ENCODE measurements at places on chromosomes 16 and 17.

- no peak for DNase-seq
These were observed 6.5 kb upstream of the CCL1 start for GRCh38 chr17:34369571-34369970.

GRCh38 chr17:6651354-6651918 lies at the start of the genes C17orf100 and MED31:
Gene C17orf100 (plus strand): TSS chr17:6651762. CDS start chr17:6651914, 152 bp downstream.
Gene MED31 (minus strand): TSS chr17:6651605. CDS start chr17:6651528, 77 bp downstream.
- no peak for DNase-seq

DNA sequence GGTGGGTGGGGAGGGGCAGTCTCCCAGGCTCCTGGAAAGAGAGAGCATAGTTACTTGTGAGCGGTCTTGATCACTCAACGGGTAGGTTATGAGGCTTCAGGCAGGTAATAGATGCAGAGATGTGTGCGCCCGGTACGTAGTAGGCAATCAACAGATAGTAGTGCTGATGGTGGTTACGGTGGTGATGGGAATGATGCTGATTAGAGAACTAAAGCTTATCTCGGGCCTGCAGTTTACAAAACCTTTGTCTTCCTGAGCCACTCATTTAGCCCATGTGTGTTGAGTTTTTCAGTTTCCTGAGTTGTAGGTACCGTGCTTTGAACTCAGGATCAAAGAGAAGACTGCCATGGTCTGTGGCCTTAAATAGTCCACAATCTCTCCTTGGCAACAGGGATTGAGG lies 401.0 kb downstream of the SNX29 start:
- DNase-seq, result no peak

DNA sequence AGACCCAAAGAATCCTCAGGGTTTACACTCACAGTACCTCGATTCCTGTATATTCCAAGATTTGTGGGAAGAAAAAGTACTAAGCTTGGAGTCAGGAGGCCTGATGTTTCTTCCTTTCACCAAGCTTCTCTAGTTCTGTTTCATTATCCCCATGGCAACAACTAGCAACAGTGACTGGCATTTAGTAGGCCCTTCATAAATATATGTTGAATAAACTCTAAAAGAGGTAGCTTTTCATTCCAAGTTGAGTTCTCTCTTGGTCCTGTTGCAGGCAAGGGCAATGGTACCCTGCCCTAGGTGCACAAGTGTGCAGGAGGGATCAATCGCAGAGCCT lies 527 bp upstream of the UBE2Z start:
- DNase-seq, result no peak

GRCh38 chr16:20610211-20610891 lies 34.2 kb upstream of the ACSM2B start:
- no peak for DNase-seq

DNA sequence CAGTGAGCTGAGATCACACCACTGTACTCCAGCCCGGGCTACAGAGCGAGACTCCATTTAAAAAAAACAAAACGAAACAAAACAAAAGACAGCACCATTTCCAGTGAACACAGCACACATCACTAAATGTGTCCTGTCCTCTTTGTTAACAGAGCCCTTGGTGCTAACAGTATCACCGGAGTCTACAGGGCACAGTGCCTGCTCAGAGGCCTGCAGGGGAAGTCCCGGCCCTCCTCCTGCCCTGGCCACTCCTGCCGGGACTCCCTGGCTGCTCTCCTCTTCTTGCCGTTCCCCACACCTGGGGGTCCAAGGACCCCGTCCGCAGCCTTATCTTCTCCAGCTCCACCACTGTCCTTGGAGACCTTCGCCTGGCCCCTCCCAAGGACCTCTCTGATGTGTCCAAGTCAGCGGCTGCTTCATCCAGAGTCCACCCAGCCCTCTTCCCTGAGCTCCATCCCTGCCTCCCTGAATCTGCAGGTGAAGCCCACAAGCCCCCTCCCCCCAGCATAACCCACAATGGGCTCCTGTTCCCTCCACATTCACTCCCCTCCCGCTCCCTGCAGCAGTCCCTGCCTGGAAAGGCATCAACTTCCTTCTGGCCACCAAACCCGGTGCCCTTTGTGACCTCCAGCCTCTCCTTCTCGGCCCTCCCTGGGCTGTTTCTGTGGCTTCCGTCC lies 8.5 kb downstream of the TRPV1 start:
- DNase-seq, result no peak

DNA sequence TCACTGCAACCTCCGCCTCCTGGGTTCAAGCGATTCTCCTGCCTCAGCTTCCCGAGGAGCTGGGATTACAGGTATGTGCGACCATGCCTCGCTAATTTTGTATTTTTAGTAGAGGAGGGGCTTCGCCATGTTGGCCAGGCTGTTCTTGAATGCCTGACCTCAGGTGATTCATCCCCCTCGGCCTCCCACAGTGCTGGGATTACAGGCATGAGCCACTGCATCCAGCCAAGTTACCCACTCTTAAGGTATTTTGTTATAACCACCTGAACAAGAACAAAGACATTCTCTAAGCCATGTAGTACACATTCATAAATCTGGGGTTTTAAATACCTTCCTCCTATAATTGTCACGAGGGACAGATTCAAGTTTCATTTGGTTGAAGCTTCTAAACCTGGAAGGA lies 12.3 kb upstream of the TMEM170A start:
- no peak for DNase-seq

GRCh38 chr16:31505483-31505882 lies 2.7 kb downstream of the RUSF1 start:
- DNase-seq, result no peak

DNA sequence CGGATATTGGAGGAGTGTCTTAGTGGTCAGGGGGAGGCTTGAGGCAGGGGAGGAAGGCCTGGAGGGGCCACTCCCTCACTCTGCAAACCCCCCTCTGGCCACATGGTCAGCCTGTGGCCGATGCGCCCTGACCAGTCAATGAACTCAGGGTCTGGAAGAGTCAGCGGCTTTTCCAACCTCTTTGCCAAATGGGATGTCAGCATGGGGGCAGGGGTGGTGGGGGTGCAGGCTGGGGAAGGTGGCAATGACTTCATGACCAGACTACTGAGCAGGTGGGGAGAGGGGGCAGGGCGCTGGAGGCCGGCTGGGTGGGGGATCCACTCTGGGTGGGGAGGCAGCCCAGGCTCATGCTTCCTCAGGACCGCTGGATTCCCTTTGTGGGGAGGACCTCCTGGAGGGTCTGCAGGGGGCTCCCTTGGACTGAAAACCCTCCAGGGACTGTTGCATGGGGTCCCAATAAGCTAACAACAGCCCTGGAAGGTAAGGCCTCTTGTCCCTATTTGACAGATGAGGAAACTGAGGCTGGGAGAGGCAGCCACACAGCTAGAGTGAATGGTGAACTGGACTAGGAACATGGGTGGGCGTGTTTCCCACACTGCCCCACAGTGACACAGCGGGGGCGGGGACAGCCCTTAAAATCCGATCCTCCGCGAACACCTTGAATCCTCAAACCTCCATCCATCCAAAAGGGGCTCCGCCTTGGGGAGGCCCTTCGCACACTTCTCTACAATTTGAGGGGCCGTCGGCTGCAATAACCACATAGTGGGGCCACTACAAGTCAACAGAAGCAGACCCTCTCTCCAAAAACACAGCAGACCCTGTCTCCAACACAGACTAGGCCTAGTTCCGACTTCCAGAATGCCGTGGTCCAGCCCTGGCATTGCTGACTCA lies 81.0 kb upstream of the TOB1 start:
- no peak for DNase-seq

GRCh38 chr16:50909831-50910735 lies 168.2 kb downstream of the CYLD start:
- DNase-seq, result no peak
